ENCODE measurements at places on chromosomes 2 and 18.

- DNase-seq, result no peak
Observed at GRCh38 chr2:191078165-191078867, 64.3 kb upstream of the STAT1 start.

- DNase-seq, result no peak
Observed at GRCh38 chr2:207534417-207534816, 4.7 kb downstream of the CREB1 start.

DNA sequence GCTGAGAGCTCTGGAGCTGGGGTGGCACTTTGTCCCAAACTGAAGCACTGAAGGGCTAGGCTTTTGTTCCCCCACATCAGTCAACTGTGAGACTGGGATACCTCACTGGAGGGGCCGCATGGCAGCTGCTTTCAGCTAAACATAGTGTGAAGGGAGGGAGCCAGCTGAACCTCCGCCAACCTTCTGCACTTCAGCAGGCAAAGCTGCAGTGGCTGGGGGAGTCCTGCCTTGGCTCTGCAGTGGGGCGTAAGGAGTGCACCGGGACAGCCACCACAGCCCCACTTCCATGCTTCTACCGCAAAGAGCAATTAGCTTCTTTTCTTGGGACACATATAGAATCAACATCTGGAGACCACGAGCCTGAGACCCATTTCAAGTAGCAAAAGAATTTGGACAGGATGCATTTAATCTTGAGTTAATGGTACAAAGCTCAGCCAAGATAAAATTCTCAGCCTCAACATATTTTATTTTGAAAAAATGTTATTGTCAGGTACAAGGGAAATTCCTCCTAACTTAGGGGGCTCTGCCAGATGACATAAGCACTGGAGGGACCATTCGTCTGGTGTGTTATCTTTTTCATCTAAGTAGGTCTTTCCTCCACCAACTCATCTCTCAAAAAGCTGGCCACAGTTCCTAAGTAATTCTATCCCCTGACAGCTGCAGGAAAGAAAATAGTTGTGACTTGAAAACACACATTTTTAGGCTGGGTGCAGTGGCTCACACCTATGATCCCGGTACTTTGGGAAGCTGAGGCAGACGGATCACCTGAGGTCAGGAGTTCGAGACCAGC lies 25.6 kb upstream of the MYCN start:
- no peak for DNase-seq

- no peak for DNase-seq
Observed at GRCh38 chr18:5393779-5394178, 98.3 kb upstream of the ZBTB14 start.

DNA sequence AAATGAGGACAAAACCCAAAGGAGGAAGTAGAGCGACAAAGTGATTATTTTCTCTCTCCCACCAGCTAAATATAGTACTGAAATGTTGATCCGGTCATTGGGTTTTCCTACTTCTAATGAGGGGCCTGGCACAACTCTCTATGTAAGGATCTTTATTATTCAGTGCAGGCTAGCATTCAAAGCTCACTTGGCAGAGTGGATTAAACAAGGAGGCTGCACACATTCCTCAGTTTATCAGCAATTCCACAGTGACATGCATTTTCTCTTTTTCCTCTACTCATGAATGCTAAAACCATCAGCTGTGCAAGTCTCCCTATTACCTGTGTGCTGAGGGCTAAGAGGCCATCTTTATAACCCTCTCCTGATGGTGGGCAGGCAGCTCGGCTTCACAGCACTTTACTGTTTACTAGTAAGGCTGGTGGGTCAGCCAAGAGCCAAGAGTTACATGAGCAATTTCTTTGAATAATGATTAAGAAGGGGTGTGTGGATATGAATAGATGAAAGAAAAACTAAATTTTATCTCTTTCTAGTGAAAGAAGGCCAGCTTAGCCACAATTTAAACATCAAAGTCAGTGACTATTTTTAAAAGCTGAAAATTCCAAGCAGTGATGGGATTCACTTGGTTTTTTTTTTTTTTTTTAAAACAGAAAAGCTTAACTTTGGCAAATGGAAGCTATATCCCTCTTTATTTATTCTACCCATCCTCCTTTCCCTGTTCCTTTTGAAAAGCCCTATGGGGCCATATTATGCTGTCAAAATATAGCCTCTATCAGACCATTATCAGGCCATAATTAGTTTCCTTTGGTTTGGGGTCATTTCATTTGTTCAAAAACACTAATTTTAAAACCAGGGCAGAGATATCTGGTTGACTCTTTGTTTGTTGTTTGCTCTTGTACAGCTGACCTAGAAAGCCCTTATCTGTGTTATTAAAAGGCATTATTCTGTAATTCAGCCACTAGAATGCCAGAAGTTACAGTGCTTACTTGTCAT lies 111.0 kb downstream of the RBM43 start:
- no peak for DNase-seq

- DNase-seq, result no peak
Observed at GRCh38 chr2:120237491-120237902, 14.3 kb upstream of the TMEM185B start.

- no peak for DNase-seq
Observed at GRCh38 chr2:165192729-165193128, 11.1 kb downstream of the SCN3A start.

- no peak for DNase-seq
Observed at GRCh38 chr2:199310771-199311585, 146.8 kb downstream of the SATB2 start.

DNA sequence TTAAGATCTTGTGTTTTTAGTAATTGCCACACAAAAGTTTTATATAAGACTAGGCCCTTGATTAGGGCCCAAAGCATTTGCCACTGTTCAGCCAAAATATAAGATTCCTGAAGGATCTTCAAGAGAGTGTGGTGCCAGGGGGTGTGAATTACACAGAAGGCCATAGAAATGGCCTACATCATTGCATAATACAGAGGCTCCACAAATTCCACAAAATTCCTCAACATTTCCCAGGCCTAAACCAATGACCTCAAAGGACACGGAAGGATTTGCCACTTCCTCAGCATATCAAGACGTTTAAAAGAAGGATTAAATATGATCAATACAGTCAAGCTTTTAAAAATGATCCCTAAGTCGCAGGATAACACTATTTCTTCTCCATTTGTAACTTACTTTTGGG lies 24.1 kb downstream of the COL6A3 start:
- no peak for DNase-seq

DNA sequence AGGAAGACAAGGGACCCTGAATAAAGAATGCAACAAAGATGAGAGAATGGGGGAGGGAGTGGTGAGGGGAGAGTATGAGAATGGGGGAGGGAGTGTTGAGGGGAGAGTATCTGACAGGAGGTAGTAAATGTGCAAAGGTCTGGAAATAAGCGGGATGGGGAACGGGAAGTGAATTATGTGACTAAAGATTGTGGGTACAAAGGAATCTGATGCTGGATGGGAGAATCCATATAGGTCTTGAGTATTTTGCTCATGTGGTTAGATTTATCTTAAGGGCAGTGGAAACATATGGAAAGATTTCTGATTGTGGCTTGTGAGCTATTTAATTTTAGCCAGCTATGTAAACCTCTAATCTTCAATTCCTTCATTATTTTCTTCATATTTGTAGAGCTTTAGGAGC lies 593.4 kb downstream of the DCC start:
- DNase-seq, result no peak

DNA sequence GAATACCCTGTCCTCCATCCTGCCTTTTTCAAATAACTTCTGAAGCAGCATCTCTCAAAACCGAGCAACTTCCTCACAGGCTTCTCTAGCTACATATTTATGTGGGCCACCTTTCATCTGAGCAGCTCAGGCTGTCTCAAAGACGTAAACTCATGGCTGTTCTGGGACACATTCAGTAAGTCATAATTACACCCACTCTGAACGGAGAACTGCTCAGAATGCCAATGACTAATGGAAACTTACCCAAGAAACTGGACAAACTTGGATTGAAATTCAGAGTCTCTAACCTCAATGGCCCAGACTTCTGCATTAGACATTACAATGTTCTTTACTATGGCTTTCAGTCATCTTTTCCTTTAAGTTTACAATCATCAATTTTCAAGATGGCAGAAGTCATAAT lies 145.2 kb downstream of the RAD51AP2 start:
- no peak for DNase-seq

- DNase-seq, result no peak
Observed at GRCh38 chr18:46696268-46696667, 39.2 kb upstream of the LOXHD1 start.

- DNase-seq, result no peak
Observed at GRCh38 chr2:55452879-55453278, 33.2 kb upstream of the CCDC88A start.

GRCh38 chr2:101386599-101387150 lies 628 bp downstream of the CREG2 start:
- DNase-seq, result no peak

DNA sequence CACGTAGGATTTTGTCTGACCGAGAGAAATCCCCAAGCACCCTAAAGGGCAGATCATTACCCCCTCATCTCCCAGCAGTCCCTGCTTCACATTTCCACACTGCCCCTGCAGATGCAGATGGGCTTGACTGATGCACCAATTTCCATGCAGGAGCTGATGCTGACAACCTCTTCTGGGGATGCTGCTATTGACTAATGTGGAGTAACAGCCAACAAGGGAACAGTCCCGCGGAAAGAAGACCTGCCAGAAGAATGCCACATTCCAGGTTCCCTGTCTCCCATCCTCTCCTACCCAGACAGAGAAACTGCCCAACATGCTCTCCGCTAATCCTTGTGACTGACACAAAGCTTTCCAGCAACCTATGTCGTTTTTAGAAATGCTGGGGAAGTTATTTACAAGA lies 91.7 kb downstream of the AFF3 start:
- DNase-seq, result no peak

DNA sequence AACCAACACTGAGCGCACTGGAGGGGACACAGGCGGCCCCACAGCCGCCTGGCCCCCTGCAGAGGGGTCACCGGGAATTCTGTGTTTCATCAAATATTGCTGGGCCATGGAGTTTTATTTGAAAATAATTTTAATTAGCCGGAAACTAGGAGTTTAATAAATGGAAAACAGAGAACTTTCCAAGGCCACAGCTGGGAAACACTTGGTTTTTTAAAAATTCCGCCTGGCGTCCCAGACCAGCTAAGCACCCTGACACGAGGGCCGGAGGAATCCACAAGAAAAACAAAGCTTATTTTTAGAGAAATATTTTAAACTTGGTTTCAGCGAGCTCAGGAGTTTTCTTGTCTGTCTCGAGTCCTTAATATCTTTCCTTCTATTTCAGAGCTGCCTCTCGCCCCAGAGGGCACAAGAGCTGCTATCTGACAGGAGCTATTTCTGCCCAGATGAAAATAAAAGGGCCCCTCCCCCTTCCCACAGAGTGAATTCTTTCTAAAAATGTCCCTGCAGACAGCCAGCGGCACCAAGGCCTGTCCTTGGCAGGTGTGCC lies 8.2 kb downstream of the ZFP36L2 start:
- DNase-seq, result no peak

GRCh38 chr2:17270894-17271293 lies 247.3 kb downstream of the RAD51AP2 start:
- DNase-seq, result peak; percentile 6

DNA sequence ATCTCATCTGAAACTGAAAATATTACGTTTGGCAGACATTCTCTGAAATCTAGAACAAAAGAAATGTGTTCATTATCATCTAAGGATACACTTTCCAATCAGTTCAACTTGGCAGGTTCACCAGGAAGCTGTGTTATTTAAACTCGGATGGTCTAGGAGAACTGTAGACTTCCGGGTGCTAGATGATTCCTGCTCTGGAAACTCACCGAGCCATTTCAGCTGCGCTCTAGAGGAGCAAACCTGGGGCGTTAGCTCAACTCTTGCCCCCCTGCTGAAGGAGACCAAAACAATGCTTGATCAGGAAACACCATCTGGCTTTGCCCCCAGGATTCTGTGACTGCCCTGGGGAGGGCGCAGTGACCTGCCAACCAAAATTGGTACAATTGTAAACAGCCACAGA lies 22.9 kb downstream of the MLPH start:
- no peak for DNase-seq

DNA sequence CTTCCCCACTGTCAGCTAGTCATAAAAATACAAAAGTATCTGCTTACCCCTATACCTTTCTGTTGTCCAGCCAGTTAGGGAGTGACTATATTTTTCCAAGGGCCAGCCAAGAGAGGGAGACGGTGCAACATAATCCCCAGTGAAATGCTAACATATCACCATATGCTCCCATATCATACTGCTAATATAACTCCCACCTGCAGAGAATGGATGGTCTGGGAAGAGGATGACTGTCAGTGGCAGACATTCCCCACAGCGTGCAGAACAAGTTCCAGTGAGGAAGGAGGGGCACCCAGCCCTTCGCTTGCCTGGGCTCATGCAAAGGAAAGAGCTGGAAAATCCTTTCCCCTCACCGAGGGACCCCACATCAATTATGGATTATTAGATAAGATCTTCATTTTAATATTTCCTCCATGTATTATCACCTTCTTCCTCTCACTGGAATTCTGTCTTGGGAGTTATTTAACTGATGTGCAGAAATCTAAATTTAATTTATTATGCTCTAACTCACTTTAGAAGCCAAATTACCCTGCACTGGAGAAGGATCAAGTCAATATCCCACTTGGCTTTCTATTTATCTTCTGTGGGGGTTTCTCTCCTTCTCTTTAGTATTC lies 135.6 kb downstream of the GALNT14 start:
- DNase-seq, result no peak

DNA sequence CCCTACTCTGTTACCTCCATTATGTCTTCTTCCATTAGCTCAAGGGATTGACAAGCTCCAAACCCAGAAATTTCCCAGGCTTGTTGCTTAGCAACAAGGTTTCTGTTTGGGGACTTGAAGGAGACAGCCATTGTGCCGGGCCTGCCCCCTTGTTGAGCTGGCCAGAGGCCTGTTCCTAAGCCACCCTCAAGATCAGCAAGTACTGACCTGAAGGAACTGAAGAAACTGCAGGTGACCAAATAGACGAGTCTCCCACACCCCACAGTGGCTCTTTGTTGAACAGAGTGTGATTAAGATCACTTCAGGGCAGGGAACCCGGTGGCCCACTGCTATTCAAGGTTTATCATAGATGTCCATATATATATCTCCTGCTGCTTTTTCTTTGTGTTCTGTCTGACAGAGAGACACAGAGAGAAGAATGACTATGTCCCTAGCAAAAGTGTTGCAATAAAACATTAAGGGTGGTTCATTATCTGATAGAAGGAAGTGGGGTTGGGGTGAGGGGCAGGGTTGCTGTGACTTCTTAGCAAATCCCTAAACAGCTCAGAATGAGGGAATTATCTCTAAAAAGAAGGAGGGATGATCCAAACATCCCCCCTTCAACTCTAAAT lies 69.2 kb downstream of the RNF144A start:
- no peak for DNase-seq

All from germinal center (tissue), 1 donor.